Stimulated activated CD4-positive, alpha-beta T cell treated with anti-CD3 and anti-CD28 coated beads, Interleukin-1b, Interleukin-23, amount 100 ng/mL, for 1 hour (primary cell): ENCODE measurements at places on chromosomes 16 and 17.

GRCh38 chr17:59121901-59122480, 15.3 kb upstream of the TRIM37 start:
- no peak for DNase-seq

GRCh38 chr16:54201200-54201599, 85.4 kb downstream of the IRX3 start:
- DNase-seq: no peak

- no peak for DNase-seq
Measured at GRCh38 chr16:48499923-48500381, 110.0 kb downstream of the N4BP1 start.

GRCh38 chr16:4510747-4511426, 27.7 kb downstream of the CDIP1 start:
- DNase-seq: no peak

GRCh38 chr16:86393907-86394626, 116.3 kb upstream of the FOXF1 start:
- DNase-seq: no peak

GRCh38 chr16:30031477-30031918, 427 bp upstream of the TLCD3B start:
- no peak for DNase-seq

DNA sequence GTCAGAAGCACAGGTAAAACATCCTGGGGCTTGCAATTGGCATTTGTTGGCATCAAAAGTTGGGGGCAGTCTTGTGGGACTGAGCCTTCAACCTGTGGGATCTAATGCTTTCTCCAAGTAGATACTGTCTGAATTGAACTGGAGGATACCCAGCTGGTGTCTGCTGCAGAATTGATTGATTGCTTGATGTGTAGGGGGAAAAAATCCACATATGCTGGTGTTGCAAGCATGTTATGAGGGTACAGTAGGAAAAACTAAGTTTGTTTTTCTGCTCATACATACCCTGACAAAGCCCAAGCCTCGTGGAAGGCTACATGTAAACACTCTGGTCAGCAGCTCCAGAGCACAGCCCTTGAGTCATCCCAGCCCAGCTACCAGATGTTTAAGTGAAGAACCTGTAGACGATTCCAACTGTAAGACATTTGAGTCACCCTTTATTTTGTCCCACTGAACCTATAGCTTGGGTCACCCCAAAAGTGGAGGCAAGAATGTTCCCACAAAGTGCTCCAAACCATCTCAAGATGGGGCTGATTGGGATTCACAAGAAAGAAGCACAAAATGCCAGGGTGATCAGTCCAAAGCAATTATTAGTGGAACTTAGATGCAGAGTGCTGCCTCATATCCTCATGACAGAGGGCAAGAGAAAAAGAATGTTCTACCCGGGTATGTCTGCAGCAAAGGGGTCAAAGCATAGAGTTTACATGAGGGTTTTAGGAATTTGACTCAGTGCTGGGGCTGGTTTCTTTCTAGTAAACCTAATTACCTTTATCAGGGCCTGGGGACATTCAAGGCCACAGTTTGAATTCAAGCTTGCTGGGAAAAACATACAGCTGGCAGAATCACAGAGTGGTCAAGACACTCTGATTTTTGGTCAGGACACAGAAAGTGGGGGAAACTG, 9.6 kb upstream of the APPBP2 start:
- no peak for DNase-seq

DNA sequence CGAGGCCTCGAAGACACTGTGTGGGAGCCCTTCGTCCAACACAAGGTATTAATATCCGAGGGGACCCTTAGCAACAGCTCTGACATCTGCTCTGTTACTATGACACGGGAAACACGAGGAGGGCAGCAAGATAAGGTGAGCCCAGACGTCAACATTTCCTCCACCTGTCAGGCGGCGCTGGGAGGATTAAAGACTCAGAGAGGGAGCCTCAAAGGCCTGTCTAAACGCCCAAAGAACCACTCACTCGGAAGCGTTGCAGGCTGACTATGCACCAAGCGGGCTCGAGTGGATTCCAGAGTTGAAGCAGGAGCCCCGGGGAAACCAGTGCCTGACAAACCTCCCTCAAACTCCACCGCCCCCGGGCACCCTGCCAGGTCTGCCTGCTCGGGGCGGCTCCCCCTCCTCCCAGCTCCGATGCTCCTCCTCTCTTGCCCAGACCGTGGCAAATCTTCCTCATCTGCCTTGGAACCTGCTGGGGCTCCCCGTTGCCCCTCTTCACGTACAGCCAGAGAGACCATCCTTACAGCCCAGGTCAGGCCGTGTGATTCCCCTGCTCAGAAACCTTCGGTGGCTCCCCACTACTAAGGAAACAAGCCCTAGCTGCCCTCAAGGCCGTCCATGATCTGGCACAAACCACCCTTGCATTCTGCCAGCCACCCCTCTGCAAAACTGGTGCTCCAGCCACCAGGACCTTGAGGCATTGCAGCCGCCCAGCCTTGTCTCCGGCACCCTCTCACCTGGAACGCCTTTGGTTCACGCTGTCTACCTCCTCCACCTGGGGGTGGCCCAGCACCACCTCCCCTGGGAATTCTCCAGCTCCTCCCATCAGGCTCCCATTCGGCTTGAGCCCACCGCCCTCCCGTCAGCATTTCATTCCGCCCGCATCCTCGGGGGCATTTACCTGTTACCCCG, 16.2 kb downstream of the RPH3AL start:
- DNase-seq: no peak

DNA sequence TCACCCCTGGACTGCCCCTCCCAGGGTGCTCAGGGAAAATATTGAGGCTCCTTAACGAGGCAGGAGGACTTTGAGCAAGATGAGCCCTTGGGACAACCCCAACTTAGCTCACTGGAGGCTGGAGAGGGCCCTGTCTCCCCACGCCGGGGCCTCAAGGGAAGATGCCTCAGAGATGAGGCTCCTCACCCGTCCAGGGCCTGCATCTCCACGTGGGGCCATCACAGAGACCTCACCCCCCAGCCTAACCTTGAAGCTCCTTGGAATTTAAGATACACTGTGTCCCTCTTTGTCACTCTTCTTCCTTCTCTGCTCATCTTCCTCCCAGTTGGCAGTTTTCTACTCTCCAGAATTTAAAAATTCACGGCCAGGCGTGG, 11.2 kb downstream of the COX4I1 start:
- no peak for DNase-seq

GRCh38 chr16:2223942-2224486, 623 bp downstream of the E4F1 start:
- no peak for DNase-seq

DNA sequence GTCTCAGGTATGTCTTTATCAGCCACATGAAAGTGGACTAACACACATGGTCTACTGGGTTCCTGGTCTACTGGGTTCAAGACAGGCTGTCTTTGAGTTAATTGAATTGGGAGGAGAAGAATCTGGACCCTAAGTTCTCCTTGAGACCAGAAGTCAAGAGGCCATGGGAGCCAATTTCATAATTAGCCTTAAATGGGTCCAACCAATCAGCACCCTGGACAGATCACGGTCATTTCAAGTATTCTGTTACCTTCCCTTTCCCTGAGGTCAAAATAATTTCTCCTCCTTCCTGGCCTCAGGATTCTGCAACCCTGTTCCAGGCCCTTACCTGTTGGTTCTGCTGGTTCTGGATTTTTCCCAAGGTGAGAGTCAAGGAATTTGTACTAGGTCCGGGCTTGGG, 23.8 kb downstream of the OSBPL7 start:
- DNase-seq: no peak

GRCh38 chr17:51119415-51120356, 982 bp downstream of the SPAG9 start:
- no peak for DNase-seq

- no peak for DNase-seq
Measured at GRCh38 chr16:15996432-15997109, 47.2 kb downstream of the ABCC1 start.

DNA sequence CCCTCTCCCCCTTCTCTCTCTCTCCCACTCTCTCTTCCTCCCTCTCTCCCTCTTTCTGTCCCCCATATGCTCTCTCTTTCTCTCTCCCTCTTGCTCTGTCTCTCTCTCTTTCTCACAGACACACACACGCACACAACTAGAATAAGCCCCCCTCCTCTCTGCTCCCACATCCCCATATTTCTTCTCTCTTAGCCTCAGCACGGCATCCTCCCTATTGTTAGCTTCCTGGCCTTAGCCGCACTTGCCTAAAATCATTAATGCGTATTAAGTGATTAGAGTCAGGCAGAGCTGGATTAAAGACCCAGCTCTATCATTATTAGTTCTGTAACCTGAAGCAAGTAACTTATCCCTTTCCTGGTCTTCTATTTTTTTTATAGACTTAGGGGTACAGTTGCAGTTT, 319.0 kb upstream of the C16orf82 start:
- no peak for DNase-seq

DNA sequence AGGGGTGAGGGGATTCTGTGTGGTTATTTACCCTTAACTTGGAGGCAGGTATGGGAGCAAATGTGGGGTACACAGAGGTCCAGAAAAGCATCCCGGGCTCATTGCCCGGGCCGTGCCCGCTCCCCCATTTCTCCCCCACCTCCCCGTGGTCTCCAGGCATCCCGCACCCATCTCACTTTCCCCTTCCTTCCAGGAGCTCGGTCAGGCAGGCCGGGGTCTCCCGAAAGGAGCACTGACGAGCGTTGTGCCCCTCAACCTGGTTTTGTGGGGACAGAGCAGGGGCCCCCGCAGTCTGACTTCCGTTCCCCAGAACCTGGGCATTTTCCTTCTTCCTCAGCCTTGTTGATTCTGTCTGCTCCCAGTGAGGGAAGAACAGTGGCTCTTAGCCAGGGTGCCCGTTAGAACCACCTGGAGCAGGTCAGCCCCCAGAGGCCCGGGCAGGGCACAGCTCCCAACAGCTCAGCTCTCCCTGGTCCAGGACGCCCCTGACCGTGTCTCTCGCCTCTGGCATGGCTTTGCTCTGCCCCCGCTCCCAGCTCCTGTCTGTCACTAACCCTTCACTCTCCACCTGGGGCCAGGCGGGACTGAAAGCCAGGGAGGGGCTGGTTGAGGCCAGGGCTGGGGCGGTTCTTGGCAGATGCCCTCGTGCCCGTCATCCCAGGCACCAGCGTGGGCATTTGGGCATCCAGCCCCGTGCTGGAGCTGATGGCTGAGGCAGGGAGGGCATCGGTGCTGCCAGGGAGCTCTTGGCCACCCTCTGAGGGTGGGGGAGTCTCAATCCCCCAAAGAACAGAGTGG, 12.5 kb upstream of the NUDT16L1 start:
- no peak for DNase-seq

DNA sequence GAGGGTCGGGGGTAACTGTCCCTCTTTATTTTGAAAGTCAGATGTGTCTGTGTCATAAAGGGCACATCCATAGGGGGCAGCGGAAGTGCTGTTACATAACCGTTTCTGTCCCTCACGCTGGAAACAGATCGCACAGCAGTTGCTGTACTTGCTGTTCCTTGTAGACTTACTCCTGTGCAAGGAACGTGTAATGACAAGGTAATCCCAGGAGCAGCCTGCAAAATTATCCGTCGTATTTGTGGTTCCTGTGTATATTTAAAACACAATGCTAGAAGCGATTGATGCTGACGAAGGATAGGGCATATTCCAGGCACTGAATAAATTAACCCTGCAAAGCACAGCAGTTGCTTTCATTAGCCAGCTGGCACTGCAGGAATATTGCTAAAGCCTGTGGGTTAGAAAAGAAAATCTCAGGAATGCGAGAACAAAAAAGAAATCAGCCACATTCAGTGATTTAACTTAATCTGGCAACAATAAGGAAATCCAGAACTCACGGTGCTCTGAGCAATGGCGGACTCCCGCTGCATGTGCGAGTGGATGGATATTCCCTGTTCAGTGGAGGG, 76.2 kb downstream of the SPECC1 start:
- no peak for DNase-seq

DNA sequence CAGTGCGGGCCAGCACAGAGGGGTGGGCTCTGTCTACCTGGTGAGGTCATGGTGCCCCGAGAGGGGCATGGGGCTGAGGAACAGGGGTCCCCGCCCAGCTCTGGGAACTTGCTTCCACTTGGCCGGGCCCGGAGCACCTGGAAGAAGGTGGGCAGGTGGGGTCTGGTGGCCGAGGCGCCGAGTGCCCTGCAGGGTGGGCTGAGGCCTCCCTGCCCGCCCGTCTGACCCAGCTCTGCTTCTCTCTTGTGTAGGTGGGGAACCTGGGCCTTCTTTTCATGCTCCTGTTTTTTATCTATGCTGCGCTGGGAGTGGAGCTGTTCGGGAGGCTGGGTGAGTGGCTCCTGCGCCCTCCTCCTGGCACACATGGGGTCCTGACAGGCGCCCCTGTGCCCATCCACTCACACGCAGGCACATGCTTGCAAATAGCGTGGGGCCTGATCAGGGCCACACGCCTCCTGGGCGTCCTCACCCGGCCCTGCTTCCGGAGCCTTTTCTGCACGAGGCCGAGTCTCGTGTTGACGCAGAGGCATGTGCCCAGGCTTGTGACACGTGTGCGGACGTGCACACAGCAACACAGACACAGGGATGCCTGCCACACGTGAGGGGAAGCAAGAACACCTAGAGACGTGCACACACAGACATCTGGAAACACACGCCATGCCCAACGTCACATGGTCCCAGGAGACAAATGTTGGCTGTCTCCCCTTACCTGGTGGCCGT, 8.2 kb downstream of the TPSG1 start:
- no peak for DNase-seq

DNA sequence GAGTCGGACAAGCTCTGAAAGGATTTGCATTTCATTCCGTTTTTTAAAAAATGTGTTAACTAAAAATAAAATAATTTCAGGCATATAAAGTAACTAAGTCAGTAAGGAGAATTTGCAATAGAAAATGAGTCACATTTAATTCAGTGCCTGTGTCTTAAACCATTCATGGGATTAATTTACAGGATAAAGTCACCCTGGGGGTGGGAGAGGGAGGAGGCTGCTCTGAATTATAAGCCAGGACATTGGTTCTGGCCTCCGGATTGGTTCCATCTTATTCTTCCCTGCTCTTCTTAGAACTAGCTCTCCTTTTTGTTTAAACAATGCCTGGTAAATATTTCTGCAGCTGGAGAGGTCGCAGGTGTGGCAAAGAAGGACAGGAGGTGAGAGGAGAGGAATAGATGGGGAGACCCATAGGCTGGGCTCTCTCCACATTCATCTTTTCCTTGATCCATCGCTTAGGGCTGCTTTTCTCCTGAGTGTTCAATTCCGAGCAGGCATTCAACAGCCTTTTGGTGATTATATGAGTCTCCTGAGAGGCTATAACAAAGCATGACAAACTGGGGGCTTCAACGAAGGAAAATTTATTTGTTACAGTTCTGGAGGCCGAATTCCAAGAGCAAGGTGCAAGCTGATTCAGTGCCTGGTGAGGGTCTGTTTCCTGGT, 319.2 kb downstream of the PHKB start:
- DNase-seq: no peak

DNA sequence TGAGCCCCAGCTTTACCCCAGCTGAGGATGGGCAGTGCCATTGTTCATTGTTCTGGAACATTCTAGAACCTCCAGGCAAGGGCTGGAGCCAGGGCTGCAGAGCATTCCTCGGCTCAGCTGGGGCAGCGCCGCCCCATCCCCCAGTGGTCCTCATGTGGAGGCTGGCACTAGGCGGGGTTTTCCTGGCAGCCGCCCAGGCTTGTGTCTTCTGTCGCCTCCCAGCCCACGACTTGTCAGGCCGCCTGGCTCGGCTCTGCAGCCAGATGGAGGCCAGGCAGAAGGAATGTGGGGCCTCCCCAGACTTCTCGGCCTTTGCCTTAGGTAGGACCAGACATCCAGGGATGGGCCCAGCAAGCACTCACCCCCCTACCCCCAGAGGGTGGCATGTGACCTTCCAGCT, at the start of gene TMEM95:
Gene TMEM95, plus strand, starts transcription at position 104 of the 400 bp plus-strand sequence. Its CDS starts 49 bp downstream, at position 153.
- no peak for DNase-seq

- no peak for DNase-seq
Measured at GRCh38 chr17:6325051-6325450, 109.9 kb downstream of the AIPL1 start.

- DNase-seq: no peak
Measured at GRCh38 chr17:50355701-50356341, 9.9 kb downstream of the XYLT2 start.
